ENCODE measurements at places on chromosomes 7 and 10.
A peak's percentile ranks its signal among the peaks of the same experiment; 100 is the strongest.

DNA sequence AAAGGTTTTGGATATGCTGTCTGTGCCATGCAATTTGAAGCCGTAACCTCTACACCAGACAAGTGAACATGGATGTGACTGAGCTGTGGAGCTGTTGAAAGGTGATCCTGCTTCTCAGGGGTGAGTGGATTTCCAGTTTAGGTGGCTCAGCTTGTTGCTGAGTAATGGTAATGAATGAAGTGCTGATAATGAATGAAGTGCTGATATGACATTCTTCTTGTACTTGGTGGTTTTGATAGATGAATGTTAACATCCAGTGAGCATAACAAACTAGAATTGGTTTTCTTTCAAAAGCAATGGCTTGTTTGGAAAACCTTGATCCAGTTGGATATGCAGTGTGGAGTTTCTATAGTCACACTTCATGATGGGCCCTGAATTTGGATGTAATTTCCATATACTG lies 89.7 kb upstream of the FZD8 start:
- H3K27ac ChIP-seq = no peak overlapping the region
- H3K36me3 ChIP-seq = no peaks in the 10 kb centered on the region
- peaks cover 3% of the 10 kb centered on the region for H3K27me3 ChIP-seq

DNA sequence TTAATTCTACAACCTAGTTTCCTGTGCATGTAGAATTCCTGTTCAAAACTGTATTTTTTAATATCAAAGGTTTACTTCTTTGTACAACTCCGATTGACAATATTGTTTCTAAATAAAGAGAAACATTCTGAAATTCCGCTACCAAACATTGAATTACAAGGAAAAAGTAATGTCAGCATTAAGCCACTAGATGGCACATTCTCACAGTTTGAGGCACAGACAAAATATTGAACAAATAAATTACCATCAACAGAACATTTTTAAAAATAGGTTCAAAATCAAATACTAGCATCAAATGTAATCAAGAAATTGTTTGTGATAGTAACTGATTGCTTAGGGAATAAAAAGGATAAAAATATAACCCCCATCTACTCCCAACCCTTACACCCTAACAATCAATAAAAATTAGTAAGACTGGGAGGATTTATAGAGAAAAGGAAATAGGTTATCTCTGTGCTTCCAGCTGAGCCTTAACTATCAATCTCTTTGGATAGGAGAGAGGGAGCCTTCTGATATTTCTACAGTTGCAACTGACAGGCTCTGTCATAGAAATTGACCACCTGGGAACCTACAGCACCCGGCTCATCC lies 86.6 kb upstream of the C7orf33 start:
- DNase-seq = no peak
- H3K4me3 ChIP-seq = no peak overlapping the region
- H3K27me3 ChIP-seq = peaks cover 13% of the 10 kb centered on the region

DNA sequence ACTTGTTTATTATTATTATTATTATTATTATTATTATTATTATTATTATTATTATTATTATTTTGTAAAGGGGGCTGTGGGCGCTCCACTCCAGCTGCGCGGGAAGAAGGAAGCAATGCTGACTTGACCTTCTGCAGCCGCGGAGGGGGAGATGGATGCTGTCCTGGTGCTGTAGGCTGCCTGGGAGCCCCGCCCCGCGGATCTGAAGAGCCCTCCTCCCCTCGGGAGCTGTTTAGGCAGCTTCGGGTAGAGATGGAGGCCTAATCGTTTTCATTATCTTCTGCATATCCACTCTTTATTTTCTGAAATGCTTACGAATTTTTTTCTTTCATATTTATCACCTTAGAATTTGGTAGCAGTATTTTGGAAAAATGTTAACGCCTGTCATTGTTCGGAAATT lies 101.2 kb upstream of the KLF6 start:
- H3K4me3 ChIP-seq = no peak overlapping the region
- H3K4me1 ChIP-seq = peaks cover 35% of the 10 kb centered on the region
- H3K27me3 ChIP-seq = no peaks in the 10 kb centered on the region
- no peak for DNase-seq

DNA sequence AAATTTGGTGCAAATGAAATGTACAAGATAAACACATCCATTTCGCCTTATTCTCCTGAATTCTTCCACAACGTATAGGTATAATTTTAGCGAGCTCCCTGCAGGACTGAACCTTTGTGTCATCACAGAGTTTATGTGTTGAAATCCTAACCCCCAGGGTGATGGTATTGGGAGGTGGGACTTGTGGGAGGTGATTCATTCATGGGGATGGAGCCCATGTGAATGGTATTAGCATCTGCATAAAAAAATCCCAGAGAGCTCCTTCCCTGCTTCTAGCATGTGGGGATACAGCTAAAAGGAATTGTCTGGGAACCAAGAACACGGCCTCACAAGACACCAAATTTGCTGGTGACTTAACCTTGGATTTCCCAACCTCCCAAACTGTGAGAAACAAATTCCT lies 741.4 kb upstream of the VSTM2A start:
- DNase-seq = no peak
- H3K4me1 ChIP-seq = no peaks in the 10 kb centered on the region
- H3K4me3 ChIP-seq = no peak overlapping the region
- no peaks in the 10 kb centered on the region for H3K36me3 ChIP-seq
- no peaks in the 10 kb centered on the region for H3K27me3 ChIP-seq

DNA sequence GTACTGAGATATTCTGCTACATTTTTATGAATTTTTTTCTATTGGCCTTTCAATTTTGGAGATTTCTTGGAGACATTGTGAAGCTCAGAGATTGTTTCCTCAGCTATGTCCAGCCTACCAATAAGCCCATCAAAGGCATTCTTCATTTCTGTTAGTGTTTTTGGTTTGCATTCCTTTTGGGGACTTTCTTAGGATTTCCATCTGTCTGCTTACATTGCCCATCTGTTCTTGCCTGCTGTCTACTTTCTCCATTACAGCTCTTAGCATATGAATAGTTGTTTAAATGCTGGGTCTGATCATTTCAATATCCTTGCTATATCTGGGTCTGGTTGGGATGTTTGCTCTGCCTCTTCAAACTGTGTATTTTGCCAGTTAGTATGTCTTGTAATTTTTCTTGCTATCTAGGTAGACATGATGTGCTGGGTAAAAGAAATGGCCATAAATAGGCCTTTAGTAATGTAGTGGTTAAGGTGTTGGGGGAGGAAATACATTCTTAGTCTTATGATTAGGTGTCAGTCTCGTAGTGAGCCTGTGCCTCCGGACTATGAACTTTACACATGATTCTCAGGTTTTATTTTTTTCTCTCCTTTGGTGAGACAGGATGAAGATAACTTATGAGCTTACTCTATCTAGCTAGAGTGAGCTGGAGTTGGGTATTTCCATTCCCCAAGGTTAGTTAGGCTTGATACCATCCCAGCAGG lies 32.6 kb upstream of the NME8 start:
- no peak overlapping the region for H3K4me3 ChIP-seq
- H3K4me1 ChIP-seq = peaks cover 3% of the 10 kb centered on the region
- no peaks in the 10 kb centered on the region for H3K36me3 ChIP-seq
- H3K27ac ChIP-seq = no peak overlapping the region

- peaks cover 23% of the 10 kb centered on the region for H3K4me1 ChIP-seq
- no peak overlapping the region for H3K27ac ChIP-seq
- no peak for DNase-seq
- no peaks in the 10 kb centered on the region for H3K36me3 ChIP-seq
Measured at GRCh38 chr7:151676759-151677158, 157.1 kb upstream of the RHEB start.

- peak overlapping the region; percentile 24 for H3K27ac ChIP-seq
- peaks cover 19% of the 10 kb centered on the region for H3K4me1 ChIP-seq
- DNase-seq = no peak
- no peak overlapping the region for H3K4me3 ChIP-seq
- H3K36me3 ChIP-seq = peaks cover 6% of the 10 kb centered on the region
Measured at GRCh38 chr10:123325663-123326190, 171.5 kb downstream of the BUB3 start.

DNA sequence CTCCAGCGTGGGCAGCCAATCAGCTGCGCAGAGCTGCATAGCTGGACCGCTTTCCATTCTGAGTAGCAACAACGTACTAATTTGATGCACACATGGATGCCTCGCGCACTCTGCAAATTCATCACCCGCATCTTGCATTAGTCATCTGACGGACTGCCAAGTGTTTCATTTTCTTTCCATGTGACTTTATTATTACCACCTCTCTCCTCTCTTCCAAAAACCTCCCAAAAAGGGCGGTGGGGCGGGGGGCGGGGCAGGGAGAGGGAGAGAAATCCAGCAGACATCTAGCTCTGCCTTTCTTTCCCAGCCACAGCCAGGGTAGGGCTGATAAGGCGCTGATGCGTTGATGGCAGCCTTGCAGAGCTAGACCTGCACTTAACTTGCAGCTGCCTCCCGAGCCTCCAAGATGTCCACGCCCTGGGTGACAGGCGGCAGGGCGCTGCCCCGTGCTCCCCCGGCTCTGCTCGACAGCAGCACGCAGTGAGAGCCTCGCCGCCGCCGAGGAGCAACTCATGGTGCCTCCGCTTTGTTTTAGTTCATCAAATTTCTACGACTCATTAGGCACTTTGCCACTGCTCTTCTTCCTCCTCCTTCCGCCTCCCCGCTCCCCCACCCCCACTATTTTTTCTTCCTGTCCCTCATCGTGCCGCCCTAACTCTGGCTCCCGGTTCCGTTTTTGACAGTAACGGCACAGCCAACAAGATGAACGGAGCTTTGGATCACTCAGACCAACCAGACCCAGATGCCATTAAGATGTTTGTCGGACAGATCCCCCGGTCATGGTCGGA lies 147.3 kb downstream of the CELF2 start:
- no peak overlapping the region for H3K4me3 ChIP-seq
- H3K36me3 ChIP-seq = peaks cover 12% of the 10 kb centered on the region
- peak; percentile 77 for DNase-seq

DNA sequence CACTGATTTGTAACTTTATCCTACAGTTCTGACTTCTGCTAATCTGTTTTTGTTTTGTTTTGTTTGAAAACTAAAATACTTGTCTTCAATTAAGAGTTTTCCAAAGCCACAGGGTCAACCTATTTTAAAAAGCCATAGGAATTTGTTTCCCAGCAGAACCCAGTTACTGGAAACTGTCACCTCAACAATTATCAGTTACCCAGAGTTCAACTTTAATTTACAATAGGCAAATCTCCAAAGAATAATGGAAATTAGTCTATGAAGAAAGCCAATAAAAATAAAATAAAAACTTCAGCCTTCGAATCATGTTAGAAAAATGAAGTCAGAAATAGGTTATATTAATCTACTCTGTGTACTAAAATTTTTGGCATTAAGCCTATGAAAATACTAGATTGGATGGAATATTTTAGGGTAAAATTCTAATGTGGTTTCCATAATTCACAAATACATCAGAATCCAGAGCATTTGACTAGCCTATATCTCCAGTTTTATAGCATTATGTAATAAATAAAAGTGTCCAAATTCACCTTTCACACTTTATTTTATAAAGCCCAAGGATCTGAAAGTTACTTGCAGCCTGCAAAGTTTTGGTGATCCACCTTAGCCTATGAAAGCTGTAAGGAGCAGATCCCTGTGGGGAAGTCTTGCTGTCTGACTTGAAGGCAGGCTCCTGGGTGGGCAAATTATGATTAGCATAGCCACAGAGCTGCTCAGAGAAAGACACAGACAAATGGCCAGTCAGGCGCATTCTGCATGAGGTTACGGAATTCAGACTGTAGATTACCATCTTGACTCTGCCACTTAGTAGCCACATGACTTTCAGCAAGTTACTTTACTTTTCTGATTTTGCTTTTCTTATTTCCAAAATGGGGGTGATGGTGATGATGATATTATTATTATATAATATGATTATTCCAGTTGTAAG lies 250.0 kb upstream of the HGF start:
- no peak overlapping the region for H3K4me3 ChIP-seq
- no peak for DNase-seq
- no peaks in the 10 kb centered on the region for H3K36me3 ChIP-seq

DNA sequence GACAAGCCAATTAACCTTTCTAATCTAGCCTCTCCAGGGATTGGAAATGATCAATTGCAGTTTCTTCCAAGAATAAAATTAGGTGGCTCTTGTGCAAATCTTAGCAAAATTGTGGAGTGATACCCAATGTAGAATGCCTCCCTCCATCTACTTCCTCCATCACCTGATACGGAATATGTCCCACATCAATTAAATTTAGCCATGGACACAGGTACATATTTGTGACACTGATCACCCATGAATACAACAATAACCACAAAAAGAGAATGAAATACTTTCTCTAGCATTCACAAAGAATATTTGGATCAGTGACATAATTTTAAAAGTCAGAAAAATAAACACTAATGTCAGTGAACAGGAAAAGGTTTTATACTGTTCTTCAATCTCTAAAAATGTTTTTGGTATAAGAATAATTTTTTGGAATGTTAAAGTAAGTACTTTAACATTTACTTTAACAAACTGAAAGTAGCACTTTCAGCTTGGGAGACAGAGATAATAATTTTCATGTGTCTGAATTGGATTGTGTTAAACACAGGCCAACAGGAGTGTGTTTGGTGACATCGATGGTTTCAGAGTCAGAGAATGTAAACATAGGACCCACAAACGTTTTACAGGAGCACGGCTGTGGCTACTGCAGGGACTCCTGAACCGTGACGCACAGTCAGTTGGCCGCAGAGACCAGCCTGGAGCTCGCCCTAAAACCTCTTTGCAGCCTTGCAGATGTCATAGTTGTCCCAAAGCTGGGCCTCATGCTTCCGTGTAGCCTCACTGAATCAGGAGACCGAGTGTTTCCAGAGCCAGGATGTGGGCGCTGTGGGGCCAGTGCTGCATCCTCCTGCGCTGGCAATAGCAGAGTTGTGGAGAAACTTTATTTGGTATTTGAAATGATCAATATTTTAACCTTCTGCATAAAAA lies 7.2 kb downstream of the RBM20 start:
- H3K27ac ChIP-seq = no peak overlapping the region
- H3K36me3 ChIP-seq = no peaks in the 10 kb centered on the region
- peaks cover 38% of the 10 kb centered on the region for H3K4me1 ChIP-seq
- peak; percentile 38 for DNase-seq

GRCh38 chr7:50832744-50833143 lies 50.0 kb upstream of the GRB10 start:
- H3K27me3 ChIP-seq = peaks cover 41% of the 10 kb centered on the region
- H3K27ac ChIP-seq = peak overlapping the region; percentile 27
- H3K4me1 ChIP-seq = peaks cover 17% of the 10 kb centered on the region
- no peak for DNase-seq
- H3K4me3 ChIP-seq = no peak overlapping the region
- H3K36me3 ChIP-seq = no peaks in the 10 kb centered on the region

- no peak overlapping the region for H3K27ac ChIP-seq
- H3K36me3 ChIP-seq = no peaks in the 10 kb centered on the region
- no peak for DNase-seq
Measured at GRCh38 chr10:541750-542371, 147.6 kb downstream of the DIP2C start.

DNA sequence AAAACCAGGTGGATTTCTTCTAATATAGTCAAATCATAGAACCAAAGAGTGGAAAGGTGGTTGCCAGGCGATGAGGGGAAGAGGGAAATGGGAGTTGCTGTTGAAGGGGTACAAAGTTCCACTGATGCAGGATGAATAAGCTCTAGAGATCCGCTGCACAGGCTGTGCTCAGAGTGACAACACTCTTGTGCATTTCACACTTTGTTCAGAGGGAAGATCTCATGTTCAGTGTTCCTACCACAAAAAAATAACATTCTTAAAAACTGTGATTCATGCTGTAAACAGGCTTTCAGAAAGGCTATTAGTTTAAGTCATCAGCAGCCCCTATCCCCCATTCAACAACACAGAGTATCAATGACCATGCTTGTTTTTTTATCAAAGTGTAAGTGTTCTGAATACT lies 213.8 kb downstream of the COBL start:
- H3K4me3 ChIP-seq = no peak overlapping the region
- H3K4me1 ChIP-seq = no peaks in the 10 kb centered on the region
- no peaks in the 10 kb centered on the region for H3K27me3 ChIP-seq
- DNase-seq = no peak
- H3K36me3 ChIP-seq = no peaks in the 10 kb centered on the region
